A375 (cell line): ENCODE measurements at places on chromosomes 11 and 22. TPM values are rescaled to one million over a fixed set of nuclear protein-coding genes. Genes with fewer than 3 reads are reported as not detected.

ABCG4 gene
- 0.08 and 0.23 TPM in 2 replicates for total RNA-seq

PATE2 gene
- total RNA-seq = 0.87 TPM in 1 of 2 replicates, not detected in the other

ACTN3 gene
- total RNA-seq = not detected in 2 replicates

AIFM3 gene
- 0.26 and 0.45 TPM in 2 replicates for total RNA-seq

CSF2RB gene
- not detected in 2 replicates for total RNA-seq

MS4A12 gene
- total RNA-seq = not detected in 2 replicates

TP53AIP1 gene
- total RNA-seq = 0.29 TPM in 1 of 2 replicates, not detected in the other

THOC5 gene
- total RNA-seq = 126 and 148 TPM in 2 replicates

OR2AG1 gene
- total RNA-seq = not detected in 2 replicates

TEX12 gene
- total RNA-seq = not detected in 2 replicates

GUCY1A2 gene
- total RNA-seq = 0.04 and 0.13 TPM in 2 replicates

IFT27 gene
- total RNA-seq = 4.8 and 6.3 TPM in 2 replicates

CNTF gene
- 3.9 and 5.5 TPM in 2 replicates for total RNA-seq

FAM83F gene
- under 0.01 TPM in 1 of 2 replicates, not detected in the other for total RNA-seq

HORMAD2 gene
- not detected in 2 replicates for total RNA-seq

RRP8 gene
- 14.3 and 18.4 TPM in 2 replicates for total RNA-seq

DDI1 gene
- total RNA-seq = not detected in 2 replicates

BIRC3 gene
- total RNA-seq = 1.4 and 1.9 TPM in 2 replicates

ALDH3B1 gene
- 32.3 and 38.2 TPM in 2 replicates for total RNA-seq

CNGA4 gene
- not detected in 2 replicates for total RNA-seq

PGAP2 gene
- 8.5 and 18.5 TPM in 2 replicates for total RNA-seq

GUCD1 gene
- total RNA-seq = 87.6 and 91.1 TPM in 2 replicates

MYOD1 gene
- not detected in 2 replicates for total RNA-seq

OR4C6 gene
- not detected in 2 replicates for total RNA-seq

LIF gene
- total RNA-seq = 40.2 and 43.6 TPM in 2 replicates

UBQLN3 gene
- not detected in 2 replicates for total RNA-seq

OR52E8 gene
- not detected in 2 replicates for total RNA-seq

C11orf42 gene
- not detected in 2 replicates for total RNA-seq

SSTR3 gene
- total RNA-seq = not detected in 2 replicates

SLC17A6 gene
- total RNA-seq = not detected in 2 replicates

RASL10A gene
- 0.57 and 0.88 TPM in 2 replicates for total RNA-seq

KRTAP5-7 gene
- total RNA-seq = not detected in 2 replicates

DUSP8 gene
- 0.15 and 0.37 TPM in 2 replicates for total RNA-seq
